ENCODE measurements at places on chromosomes 6 and 20.

DNA sequence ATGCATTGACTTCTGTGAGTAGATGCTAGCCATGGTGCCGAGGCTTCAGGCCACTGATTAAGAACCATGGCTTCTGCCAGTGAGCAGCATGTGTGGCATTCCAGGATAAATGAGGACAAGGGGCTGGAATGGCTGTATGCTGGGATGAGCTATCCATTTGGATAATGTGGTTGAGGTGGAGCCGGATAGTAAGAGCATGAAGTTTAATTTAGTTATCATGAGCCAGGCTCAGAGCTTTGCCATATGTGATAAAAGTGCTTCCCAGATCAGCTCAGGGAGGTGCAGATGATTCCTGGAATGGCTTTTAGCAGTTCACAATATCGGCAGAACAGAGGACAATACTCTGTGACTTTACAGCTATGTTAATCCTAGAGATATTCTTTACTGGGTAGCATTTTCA is 34.6 kb upstream of the RNF8 start:
- DNase-seq, result no peak

GRCh38 chr6:71258078-71258866 is 30.3 kb upstream of the OGFRL1 start:
- no peak for DNase-seq

DNA sequence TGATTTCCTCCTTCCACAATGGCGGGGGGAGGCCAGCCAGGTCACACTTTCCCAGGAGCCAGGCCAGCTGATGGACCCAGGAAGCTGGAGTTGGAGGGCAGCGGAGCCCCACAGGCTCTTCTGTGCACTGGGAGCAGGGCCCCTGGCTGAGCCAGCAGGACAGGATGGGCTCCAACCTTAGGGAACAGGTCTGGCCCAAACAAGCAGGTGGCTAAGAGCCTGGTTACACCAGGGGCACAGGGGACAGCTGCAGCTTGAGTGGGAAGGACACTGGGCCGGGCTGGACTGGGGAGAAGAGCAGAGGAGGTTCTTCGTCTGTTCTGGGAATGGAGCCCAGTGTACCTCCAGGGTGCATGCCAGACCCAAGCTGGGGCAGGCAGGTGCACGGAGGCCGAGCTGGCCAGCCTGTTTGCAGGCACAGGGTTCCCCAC is 102.3 kb downstream of the DLL1 start:
- no peak for DNase-seq

DNA sequence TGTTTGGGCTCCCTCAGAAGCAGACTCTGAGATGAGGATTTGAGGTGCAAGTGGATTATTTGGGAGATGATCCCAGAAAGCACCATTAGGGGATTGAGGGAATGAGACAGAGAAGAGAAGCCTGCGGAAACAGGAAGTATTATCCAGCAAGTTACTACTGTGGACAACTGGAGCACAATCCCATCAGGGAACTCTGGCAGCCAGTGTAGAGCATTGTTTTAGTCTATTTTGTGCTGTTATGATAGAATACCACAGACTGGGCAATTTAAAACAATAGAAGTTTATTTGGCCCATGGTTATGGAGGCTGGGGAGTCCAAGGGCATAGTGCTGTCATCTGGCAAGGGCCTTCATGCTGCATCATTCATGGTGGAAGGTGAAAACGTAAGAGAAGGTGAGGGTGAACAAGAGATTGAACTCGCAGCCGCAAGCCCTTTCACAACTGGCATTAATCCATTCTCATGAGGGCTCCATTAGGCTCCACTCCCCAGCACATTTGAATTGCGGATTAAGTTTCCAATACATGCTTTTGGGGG is 43.5 kb upstream of the SLC9A8 start:
- no peak for DNase-seq

- DNase-seq, result no peak
Observed at GRCh38 chr6:4774296-4774695, 1.9 kb upstream of the CDYL start.

GRCh38 chr20:6764619-6765018 is 2.9 kb upstream of the BMP2 start:
- DNase-seq, result no peak

DNA sequence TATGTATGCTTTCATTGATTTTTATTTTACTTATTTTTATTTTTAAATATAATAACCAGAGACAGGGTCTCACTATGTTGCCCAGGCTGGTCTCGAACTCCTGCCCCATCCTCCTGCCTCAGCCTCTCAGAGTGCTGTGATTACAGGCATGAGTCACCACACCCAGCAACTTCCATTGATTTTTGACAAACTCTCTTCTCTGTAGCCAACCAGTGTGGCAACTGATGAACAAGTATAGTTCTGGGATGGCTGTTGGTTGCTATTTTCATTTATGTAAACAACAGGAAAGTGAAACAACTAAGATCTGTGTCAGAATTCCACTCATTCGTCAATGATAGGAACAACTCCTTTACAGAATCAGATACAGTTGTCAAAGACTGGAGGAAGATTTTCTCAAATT is 356.7 kb upstream of the JARID2 start:
- no peak for DNase-seq

DNA sequence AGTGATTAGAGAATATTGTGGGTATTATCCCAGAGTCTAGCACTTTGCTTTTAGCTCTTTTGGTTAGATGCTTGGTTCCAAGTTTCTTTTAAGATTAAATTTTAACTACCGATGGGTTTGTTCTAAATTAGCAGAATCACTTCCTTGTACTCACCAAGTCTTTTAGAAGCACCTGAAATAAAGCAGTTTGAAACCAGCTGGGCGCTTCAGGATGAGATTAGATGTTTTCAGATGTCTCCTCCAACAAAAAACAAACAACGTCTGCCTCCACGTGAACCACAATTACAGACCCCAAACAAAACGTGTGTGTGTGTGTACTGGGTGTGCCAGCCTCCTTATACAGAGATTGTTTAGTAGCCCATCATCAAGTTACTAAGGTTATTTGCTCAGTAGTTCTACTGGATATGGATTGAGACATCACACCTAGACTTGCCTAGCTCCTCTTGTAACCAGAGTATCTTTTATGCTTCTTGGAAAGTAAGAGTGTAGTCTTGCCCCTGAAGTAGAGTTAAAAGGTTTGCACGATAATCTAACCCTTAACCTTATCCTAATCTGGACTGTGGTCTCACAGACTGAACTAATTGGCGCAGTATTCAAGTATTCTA is 2.3 kb downstream of the DSTN start:
- no peak for DNase-seq

DNA sequence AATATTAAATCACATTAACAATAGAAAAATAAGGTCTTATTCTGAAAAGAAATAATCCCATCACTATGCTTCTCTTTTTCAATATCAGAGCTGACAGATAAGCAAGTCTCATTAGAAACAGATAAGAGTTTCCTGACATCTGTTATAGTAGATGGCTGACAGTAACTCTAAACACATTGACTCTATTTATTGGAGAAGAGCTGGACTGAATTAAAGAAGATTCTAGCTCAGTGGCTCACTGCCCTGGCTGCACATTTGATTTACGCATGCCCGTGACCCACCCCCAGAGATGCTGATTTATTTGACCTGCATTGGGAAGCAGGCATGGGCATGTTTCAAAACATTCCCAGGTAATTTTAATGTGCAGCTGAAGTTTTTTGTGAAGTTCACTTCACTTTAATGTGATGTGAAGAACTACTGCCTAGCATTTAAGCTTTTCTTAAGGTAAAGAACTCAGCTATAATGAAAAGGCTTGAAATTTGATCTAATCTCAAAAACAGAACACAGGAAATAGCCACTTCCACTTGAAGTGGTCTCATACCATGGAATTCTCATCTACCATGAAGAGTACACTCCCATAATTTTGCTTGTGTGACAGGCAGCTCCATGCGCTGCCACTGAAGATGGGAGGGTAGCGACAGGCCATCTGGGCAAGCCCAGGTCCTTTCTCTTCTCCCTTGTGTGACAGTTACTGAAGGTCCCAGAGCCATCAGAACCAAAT is 162.3 kb downstream of the TPBG start:
- DNase-seq, result no peak

DNA sequence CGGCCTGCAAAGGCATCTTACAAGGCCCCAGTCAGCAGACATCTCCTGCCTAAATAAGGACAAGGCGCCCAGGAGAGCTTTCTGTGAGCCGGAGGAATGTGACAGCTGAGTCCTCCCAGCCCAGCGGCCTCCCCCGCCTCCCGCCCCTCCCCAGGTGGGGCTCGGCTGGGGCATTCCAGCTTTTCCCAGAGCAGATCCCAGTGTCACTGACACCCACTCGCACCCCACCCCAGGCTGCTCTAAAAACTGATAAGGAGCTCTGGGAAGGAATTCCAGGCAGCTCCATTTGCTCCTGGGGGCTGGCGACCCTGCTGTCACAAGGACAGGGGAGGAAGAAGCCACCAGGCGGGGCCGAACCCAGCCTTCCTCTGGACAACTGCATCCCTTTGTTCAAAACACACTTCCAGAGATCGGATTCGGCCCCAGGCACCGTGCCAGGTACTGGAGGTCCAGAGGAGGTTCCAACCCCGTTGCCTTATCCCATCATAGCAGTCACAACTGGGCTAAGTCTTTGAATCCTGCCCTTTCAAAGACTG is 49.7 kb downstream of the JPH2 start:
- no peak for DNase-seq

- no peak for DNase-seq
Observed at GRCh38 chr6:43061861-43062260, 2.4 kb downstream of the KLC4 start.

- DNase-seq, result no peak
Observed at GRCh38 chr6:170073846-170074245, 217.0 kb downstream of the DLL1 start.

DNA sequence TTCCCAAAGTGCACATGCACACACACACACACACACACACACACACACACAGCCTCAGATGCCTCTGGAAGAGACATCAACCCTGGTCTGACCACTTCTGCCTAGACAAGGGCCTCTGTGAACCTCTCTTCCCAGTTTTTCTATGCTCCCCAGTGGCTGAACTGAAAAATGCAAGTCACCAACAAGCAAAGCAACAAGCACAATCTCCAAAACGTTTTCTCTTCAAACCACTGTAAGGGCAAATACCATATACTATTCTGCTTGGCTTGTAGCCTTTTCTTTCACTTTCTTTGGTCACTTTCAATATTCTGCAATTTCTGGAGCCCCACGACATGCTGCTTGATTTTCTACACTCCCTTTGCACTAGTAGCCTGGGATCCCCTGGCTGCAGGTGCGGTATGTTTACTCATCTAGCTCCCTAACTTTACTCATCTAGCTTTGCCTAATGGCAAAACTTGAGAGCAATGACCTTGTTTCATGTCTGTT is 121.4 kb upstream of the DST start:
- DNase-seq, result no peak

DNA sequence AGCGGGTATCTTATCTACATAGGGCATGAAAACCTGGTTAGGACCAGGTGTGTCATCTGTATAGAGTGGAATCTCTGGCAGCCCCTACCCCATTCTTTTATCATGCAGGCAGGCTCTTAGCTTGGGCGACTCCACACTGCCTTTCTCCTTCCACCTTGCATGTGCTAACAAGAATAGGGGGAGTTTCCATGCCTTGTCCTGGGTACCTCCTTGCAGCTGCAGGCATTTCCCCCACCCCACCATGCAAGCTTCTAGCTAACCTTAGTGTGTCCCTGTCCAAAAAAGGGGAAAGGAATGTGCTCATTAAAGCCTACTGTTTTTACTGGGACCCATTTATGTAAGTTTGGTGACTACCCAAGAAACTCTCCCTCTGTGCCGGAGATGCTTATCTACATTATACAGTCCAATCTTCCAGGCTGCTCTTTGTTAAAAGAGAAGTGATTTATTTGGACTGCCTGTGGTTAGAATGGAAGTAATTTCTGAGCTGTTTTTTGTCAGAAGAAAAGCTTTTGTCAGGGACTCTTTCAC is 10.5 kb upstream of the CEP43 start:
- DNase-seq, result no peak

GRCh38 chr20:31864521-31865400 is 5.6 kb downstream of the DUSP15 start:
- DNase-seq, result no peak

- DNase-seq, result no peak
Observed at GRCh38 chr6:123524781-123525180, 112.0 kb downstream of the TRDN start.

DNA sequence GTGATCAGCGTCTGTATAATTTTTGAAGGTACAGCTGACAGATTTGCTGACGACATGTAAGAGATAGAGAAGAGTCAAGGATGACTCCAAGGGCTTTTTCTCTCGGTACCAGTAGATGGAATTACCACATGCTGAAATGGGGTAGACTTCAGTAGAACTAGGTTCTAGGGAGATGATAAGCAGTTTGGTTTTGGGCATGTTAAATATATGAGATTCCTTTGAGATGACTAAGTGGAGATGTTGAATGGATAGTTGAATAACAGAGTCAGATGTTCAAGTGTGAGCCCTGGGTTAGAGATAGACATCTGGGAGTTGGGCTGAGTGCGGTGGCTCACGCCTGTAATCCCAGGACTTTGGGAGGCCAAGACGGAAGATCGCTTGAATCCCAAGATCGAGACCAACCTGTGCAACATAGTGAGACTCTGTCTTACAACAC is 50.0 kb downstream of the PHF20 start:
- no peak for DNase-seq

- no peak for DNase-seq
Observed at GRCh38 chr6:68729377-68729903, 94.4 kb downstream of the ADGRB3 start.

- no peak for DNase-seq
Observed at GRCh38 chr6:123616942-123617341, 19.8 kb downstream of the TRDN start.

DNA sequence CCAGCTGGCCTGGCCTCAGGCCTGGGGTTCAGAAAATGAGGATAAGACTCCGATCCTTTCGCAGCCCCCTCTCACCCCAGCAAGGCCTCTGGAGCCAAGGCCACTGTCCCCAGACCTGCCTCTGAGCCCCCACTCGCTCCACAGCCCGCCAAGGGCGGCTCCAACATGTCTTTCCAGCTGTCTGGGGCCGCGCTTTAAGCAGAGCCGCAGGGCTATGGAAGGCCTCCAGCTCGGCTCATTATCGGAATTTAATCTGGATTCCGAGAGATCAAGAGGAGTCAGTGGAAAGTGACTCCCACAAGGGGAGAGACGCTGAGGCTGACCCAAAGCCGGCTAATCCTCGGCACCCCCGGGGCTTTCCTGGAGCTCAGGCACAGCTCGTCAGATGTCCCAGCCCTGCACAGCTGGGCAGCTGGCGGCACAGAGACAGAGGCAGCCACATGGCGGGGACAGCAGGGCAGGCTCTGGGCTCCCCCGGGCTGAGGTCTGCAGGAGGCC is 41.8 kb downstream of the BMP7 start:
- no peak for DNase-seq
